ENCODE measurements at places on chromosomes 3 and 15.

- no peak for DNase-seq
Measured at GRCh38 chr3:12367346-12367745, 78.5 kb downstream of the PPARG start.

DNA sequence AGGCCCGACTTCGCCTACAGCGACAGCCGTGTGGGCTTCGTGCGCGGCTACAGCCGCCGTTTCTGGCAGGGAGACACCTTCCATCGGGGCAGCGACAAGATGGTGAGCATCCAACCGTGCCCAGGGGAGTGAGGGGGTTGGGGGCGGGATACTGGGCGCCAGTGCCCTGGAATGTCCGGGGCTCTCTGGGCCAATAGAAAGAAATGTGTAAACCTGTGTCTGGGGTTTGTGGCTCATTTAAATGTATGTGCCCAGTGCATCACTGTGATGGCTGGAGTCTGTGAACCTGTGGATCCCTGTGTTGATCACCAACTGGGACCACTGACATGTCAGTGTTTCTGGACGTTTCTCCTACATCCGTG is 423 bp downstream of the CHAC1 start:
- peak; percentile 38 for DNase-seq

DNA sequence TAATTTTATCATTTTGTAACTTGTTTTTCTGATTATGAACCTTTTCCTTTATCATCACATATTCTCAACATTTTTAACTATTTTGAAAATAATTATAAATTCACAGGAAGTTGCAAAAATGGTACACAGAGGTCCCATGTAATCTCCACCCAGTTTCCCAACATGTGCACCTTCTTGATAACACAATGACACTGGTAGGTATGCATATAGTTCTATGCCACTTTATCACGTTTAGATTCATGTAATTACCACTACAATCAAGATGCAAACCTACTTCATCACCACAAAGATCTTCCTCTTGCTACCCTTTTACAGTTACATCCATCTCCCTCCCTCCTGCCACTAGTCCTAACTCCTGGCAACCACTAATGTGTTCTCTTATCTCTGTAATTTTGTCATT is 413.9 kb downstream of the SHQ1 start:
- no peak for DNase-seq

DNA sequence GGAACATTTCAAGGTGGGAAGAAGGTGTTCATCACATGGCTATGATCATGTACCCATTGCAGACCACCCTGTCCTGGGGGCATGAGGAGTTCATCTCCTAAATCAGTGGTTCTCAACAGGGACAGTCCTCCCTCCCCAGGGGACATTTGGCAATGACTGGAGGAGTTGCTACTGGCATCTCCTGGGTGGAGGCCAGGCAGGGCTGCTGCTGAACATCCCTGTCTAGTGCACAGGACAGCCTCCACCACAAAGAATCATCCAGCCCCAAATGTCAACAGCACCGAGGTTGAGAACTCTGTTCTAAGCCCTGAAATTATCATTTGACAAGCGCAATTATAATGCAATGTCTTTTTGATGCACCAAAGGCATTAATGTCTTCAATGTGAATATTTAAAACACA is 4.4 kb upstream of the DNAJB8 start:
- DNase-seq, result no peak

DNA sequence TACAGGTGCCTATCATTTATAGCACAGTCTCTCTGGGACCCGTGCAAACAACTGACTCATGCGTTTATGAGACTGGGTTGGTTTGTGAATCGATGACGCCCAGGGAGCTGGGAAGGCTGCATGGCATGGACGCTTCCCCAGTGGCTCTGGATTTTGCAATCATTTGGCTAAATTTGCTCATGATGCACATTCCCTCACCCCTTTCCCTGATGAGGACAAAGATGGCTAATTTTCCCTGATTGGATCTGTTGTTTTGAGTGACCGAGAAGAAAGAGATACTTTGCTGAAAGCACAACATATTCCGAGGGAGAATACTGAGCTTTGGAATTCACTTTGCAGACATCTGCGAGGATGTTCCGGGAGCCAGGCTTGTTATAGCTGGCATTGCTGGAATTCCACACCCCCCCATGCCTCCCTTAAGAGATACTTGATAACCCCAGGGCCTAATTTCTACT is 51.1 kb downstream of the CGNL1 start:
- peak; percentile 80 for DNase-seq

DNA sequence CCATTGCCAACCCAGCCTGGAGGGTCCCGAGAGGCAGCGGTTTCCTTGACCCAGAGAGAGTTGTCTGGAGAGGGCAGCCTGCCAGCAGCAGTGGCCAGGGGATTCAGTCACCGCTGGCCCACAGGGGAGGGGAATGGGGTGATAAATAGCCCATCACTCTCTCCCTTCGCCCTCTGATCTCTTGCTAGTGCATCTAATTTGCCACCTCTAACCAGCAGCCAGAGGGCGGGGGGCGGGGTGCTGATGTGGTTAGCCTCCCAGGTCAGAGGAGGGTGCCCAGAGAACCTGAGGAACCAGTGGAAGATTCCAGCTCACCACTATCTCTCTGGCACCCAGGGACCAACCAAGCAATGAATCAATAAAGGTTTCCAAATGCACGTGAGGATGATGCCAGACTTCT is 35.1 kb upstream of the SLC6A11 start:
- no peak for DNase-seq

DNA sequence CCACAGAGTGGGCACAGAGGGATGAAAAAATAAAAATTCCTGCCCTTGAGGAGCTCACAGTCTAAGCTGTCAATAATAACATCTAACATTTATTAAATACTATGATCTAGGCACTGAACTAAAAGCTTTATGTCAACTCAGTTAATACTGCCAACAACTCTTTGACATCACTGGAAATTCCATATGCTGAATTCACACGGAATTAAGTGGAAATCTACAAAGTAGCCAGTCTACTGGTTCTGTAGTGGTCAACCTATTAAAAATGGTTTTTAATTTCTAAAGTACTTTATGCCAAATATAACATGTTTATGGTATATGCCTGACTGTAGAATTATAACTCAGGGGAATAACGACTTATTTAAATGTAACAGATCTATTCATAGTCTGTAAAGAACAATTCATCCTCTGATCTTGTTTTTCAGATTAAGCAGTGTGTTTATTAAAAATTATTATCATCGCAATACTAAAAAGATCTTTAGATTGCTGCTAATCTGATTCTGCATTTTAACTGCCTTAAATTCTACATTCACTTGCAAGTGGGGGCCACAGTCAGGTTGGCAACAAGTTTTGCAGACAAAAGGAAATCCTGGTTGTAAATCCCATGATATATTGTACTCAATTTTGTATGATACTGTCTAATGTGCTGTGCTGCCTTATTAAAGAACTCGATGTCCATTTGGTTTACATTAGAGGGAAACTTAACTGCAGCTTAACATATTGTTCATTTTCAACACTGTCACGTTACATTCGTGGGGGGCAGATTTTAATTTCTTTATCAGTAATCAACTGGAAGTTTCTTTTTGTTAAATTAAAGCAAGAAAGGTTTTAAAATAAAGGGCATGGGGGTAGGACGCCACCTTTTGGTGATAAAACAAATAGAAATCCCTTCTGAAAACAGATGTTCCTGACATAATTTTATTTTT is 2.6 kb upstream of the FOXP1 start:
- DNase-seq, result peak; percentile 68

- DNase-seq, result no peak
Measured at GRCh38 chr3:170044795-170045244, 7.0 kb downstream of the GPR160 start.

DNA sequence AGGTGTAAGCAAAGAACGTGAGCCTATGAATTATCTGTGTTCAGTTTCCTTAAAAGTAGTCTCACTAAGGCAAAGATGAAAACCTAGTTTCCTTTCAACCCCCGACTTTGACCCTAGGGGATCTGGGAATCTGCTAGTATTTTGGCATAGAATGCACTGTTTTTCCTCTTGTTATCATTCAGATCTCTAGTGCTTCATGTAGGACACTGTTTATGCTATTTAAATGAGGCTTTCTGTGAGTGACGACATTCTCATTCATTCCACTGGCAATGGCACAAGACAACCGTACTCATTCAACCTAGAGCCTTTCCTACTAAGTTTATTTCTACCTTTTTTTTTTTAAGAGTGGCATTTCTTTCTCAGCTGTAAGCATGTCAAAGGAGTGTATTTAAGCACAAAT is 67.0 kb downstream of the CHAC1 start:
- DNase-seq, result peak; percentile 18

GRCh38 chr3:54360320-54360719 is 238.0 kb downstream of the CACNA2D3 start:
- DNase-seq, result no peak

- peak; percentile 94 for DNase-seq
Measured at GRCh38 chr3:81554388-81554787, 207.1 kb downstream of the GBE1 start.

DNA sequence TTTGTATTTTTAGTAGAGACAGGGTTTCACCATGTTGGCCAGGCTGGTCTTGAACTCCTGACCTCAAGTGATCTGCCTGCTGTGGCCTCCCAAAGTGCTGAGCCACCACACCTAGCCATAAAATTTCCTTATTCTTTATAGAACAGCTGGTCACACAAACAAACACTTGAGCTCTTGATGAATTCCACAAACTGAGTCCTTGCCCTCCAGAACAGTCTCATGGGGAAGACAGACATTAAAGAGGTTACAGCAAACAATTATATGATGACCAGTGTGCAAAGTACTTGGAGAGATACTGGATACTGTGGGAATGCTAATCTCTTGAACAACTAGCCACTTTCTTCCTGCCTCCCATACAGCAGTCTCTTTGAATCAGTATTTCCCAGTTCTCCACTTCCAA is 7.5 kb upstream of the ATP11B start:
- DNase-seq, result no peak

DNA sequence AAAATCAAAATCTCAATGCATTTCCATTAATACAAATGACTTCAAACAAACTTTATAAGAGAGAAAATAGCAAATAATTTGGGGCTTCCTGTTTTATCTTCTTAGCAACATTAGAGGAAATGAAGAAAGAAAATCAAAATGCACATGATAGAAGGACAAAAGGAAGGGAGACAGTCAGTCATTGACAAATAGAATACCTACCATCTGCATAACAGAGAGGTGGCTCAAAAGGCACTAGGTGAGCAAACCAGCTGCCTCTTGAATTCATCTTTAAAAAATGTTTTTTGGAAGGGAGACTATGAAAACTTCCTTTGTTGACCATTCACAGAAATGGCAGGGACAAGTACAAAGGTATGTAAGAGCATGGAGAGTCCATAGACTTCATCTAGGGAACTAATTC is 9.4 kb downstream of the NMNAT3 start:
- DNase-seq, result no peak

GRCh38 chr3:60953351-60953750 is 297.9 kb downstream of the FHIT start:
- DNase-seq, result peak; percentile 40

GRCh38 chr3:153192327-153192726 is 30.3 kb downstream of the RAP2B start:
- DNase-seq, result peak; percentile 35

GRCh38 chr3:10445561-10446175 is 59.7 kb downstream of the ATP2B2 start:
- peak; percentile 57 for DNase-seq

GRCh38 chr3:30040126-30040525 is 566.3 kb upstream of the TGFBR2 start:
- no peak for DNase-seq

GRCh38 chr3:15384510-15385237 is 42.7 kb downstream of the METTL6 start:
- DNase-seq, result peak; percentile 39

DNA sequence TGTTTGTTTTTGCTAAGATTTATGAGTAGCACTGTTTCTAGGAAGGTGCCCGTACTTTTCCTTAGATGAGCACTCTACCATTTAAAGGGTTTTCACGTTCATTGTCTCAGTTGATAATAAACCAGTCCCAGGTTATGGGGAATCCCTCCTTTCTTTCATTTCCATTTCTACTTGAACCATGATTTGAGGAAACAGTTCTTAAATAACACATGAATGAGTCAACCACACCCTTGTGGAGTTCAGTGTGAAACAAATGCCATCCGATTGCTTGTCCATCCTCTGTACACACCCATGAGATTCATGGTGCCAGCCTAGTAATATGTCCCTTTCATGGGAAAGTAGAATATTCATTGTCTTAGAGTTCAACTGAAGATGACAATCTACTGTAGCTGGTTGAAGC is 23.1 kb downstream of the CMTM8 start:
- DNase-seq, result no peak

DNA sequence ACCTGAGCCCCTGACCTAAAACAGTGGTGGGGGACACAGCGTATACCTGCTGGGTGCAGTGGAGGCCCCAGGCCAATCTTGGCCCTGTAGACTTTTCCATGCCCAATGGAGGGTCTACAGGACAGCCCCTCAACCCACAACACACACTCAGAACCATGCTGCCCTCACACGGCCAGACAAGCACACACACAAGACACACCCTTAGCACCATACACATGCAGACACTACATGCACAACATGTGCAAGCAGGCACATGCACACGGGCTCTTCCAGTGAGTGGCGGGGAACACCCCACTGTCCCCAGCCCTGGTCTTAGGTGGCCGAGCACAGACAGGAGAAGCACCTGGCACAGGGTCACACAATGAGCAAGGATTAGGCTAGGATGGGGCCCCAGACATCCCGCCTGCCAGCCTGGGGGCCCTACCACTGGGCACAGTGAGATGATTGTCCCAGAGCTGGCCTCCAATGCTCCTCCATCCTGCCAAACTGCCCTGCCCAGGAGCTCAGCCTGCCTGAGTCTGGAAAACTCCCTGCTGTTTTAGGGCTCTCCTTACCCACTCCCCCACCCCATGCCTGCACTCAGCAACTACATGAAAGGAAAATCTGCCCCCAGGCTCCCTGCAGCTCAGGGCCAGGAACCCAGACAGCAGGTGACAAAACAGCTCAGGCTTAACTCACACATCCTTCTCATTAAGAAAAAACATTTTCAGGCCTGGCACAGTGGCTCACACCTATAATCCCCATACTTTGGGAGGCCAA is 15.8 kb downstream of the IQSEC1 start:
- no peak for DNase-seq

GRCh38 chr3:187964760-187965159 is 189.2 kb upstream of the LPP start:
- no peak for DNase-seq

GRCh38 chr3:160676547-160677303 is at the start of gene ARL14:
Gene ARL14, plus strand, starts transcription at chr3:160677160. Its CDS starts 187 bp downstream, at chr3:160677347.
- DNase-seq, result peak; percentile 49

- no peak for DNase-seq
Measured at GRCh38 chr15:80951941-80952340, 37.7 kb downstream of the MESD start.

GRCh38 chr3:186950402-186951093 is 20.2 kb downstream of the ST6GAL1 start:
- no peak for DNase-seq

GRCh38 chr3:170732660-170733245 is 137.2 kb downstream of the RPL22L1 start:
- DNase-seq, result peak; percentile 58

- peak; percentile 94 for DNase-seq
Measured at GRCh38 chr15:39181940-39182339, 398.9 kb upstream of the THBS1 start.
